ENCODE measurements at places on chromosomes 1 and 21. TPM values are rescaled to one million over a fixed set of nuclear protein-coding genes. Genes with fewer than 3 reads are reported as not detected.

DNA sequence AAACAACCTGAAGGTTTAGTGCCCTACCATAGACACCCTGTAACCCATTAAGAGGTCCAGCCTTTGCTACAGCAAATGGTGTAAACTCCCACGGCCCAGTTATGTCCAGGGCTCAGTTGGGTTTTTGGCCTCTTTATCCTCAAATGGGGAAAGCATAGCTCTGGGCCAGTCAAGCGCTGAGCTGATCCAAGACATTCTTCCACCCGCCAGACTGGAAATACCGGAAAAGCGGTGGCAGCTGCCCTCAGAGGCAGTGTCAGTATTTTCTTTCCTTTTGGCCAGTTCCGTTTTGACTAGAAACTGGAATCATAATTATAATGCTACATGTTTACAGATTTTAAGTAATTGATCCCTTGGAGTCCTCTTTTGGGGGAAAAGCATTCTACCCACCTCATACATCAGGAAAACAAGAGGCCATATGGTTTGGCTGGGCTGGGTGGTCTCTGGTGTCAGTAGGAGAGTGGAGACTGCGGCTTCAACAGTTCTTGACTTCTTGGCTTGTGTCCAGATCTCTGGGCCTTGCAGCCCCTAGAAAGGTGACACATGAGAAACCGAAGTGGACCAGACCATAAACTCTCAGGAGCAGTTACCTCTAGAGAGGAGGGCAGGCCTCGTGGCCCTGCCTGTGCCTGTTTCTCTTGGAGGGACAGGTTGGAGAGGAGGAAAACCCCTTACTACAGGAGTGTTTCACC lies 30.2 kb upstream of the CLDN14 start:
- H3K27ac ChIP-seq: no peak overlapping the region
- no peaks in the 10 kb centered on the region for H3K27me3 ChIP-seq
- H3K4me1 ChIP-seq: no peaks in the 10 kb centered on the region
- H3K36me3 ChIP-seq: no peaks in the 10 kb centered on the region
- DNase-seq: no peak

DNA sequence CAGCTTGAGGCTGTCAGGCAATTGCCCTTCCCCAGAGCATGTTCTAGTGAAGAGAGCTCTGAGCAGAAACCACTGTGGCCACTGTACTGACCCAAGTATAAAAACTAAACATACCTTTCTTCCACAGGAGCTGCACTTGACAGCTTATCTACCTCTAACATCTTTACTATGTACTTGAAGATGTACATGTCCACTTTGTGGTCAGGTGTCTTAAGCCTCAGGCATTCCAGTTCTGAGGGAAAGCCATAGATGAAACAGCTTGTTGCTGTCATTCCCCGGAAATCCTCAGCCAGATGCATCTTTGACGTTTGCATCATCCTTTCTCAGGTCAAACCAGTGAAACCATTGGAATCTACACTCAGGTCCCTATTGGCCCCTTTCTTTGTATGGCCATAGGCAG lies 70.4 kb downstream of the CHRM3 start:
- no peaks in the 10 kb centered on the region for H3K4me1 ChIP-seq
- no peaks in the 10 kb centered on the region for H3K27me3 ChIP-seq
- no peak overlapping the region for H3K4me3 ChIP-seq
- DNase-seq: no peak

DNA sequence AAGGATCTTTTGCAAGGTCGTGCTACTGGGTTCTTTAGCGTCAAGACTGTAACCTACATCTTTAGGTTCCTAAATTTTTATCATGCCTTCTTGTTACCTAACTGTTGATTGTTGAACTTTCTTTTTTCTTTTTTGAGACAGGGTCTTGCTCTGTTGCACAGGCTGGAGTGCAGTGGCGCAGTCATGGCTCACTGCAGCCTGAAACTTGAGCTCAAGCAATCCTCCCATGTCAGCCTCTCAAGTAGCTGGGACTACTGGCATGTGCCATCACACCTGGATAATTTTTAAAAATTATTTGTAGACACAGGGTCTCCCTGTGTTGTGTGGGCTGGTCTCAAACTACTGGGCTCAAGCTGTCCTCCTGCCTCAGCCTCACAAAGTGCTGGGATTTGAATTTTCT lies 52.9 kb downstream of the NFIA start:
- DNase-seq: no peak
- H3K4me1 ChIP-seq: peaks cover 13% of the 10 kb centered on the region
- H3K27me3 ChIP-seq: no peaks in the 10 kb centered on the region
- H3K27ac ChIP-seq: no peak overlapping the region

- H3K4me3 ChIP-seq: no peak overlapping the region
- no peaks in the 10 kb centered on the region for H3K4me1 ChIP-seq
- no peaks in the 10 kb centered on the region for H3K27me3 ChIP-seq
Observed at GRCh38 chr1:159829273-159829634, 2.6 kb downstream of the SLAMF8 start.

PRRX1 gene
- not detected for total RNA-seq

CNKSR1 gene
- total RNA-seq: 11.3 TPM

TYW3 gene
- total RNA-seq: 29.6 TPM

- H3K4me1 ChIP-seq: no peaks in the 10 kb centered on the region
- no peaks in the 10 kb centered on the region for H3K27me3 ChIP-seq
- no peaks in the 10 kb centered on the region for H3K36me3 ChIP-seq
- DNase-seq: no peak
Observed at GRCh38 chr1:53600001-53600400, 139.0 kb downstream of the GLIS1 start.

IFI44 gene
- not detected for total RNA-seq

DNA sequence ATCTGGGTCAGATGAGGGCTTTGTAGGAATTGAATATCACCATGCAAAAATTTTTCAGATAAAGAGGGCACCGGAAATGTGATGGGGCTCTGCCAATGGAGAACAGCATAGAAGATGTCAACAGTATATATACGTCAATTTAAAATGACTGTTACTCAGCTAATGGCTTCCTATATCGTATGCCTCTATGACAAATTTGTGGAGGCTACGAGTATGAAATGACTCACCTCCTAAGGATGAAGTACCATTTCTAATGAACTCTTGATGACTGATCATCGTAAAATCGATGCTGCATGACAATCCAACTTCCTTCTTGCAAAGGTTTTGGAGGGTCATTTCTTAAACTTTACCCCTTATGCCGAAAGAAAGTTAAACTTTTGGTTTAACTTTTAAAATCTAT lies 450.3 kb upstream of the ZP4 start:
- H3K36me3 ChIP-seq: no peaks in the 10 kb centered on the region
- H3K27me3 ChIP-seq: no peaks in the 10 kb centered on the region
- H3K27ac ChIP-seq: no peak overlapping the region
- H3K4me3 ChIP-seq: no peak overlapping the region
- no peak for DNase-seq
